Esophagus mucosa (tissue), 1 donor: ENCODE measurements at places on chromosomes 1 and 21. TPM values are rescaled to one million over a fixed set of nuclear protein-coding genes. Genes with fewer than 3 reads are reported as not detected.

- peak; percentile 36 for ATAC-seq
Measured at GRCh38 chr1:3471356-3472087, 17.1 kb downstream of the ARHGEF16 start.

DNA sequence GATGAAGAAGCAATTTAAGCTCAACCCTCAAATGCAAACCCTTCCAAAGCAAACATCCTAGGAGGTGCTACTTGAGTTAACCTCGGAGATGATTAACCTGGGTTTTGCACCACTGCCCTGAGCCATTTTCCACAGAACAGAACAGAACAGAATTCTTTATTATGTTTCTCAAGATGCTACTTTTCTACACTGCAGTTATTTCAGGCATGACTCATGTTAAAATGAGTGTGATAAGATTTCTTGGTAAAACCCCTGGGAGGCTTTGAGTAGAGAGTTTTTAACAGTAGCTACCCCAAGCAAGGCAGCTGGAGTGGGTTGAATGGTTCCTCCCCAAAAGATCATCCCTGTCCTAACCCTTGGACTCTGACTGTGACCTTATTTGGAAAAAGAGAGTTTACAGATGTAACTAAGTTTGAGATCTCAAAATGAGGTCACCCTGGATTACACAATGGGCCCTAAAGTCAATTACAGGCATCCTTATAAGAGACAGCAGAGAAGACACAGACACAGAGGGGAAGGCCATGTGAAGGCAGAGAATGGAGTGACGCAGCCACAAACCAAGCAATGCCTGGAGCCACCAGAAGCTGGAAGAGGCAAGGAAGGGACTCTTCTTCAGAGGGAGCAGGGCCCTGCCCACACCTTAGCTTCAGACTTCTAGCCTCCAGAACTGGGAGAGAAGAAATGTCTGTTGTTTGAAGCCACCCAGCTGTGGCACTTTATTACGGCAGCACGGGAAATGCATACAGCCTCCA, 153.4 kb downstream of the ETS2 start:
- peak; percentile 6 for ATAC-seq

GRCh38 chr1:175459591-175460238, 267.1 kb upstream of the KIAA0040 start:
- ATAC-seq, result no peak

DNA sequence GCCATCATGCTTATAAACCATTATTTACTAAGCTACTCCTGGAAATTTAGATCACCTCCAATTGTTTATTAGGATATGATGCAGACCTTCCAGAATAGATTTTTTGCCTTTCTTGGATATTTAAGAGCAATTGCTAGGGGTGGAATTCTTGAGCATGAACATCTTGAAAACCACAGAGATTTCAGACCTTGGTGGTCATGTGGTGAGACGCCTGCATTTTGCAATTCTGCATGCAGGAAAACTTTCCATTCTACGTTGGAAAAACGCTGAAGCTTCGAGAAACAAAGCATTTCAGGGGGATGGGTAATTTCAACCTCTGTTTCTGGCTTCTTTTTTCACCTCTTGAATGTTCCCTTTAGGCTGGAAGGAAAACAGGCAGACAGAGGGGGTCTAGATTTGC, 596.3 kb downstream of the KIF26B start:
- no peak for ATAC-seq

DNA sequence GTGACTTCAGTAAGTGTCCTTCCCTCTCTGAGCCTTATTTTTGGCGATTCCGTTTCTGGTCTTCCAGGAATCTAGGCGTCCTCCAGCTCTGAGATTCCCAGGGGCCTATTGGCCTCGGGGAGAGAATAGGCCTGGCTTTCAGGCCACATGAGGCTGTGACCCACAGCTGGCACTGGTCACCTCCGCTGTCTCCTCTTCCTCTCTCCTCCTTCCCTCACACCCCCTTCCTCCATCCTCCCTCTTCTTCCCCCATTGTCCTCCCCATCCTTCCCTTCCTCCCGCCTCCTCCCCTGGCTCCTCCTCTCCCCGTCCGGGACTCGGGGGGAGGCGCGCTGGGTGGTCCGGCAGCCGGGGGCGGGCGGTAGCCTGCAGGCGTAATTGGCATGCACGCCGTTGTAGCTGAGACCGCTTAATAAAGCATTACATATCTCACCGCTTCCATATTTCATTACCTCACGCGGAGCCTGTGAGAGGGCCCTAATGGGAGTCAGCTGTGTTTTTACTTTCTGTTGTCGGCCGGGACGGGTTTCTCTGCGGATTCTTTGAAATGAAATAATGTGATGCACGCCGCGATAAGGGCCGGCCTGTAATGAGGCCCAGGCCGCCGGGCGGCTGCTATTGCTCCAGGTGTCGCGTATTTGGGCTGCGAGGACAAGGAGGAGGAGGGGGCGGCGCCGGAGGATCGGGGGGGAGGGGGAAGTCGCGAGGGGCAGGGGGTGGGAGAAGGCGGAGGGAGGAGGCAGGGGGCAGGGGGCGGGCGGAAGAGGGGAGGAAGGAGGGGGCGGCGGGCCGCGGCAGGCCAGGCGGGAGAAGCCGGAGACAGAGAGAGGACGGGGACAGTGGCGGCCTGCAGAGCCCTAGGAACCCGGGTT, 95.3 kb downstream of the FOXD2 start:
- ATAC-seq, result peak; percentile 32

DNA sequence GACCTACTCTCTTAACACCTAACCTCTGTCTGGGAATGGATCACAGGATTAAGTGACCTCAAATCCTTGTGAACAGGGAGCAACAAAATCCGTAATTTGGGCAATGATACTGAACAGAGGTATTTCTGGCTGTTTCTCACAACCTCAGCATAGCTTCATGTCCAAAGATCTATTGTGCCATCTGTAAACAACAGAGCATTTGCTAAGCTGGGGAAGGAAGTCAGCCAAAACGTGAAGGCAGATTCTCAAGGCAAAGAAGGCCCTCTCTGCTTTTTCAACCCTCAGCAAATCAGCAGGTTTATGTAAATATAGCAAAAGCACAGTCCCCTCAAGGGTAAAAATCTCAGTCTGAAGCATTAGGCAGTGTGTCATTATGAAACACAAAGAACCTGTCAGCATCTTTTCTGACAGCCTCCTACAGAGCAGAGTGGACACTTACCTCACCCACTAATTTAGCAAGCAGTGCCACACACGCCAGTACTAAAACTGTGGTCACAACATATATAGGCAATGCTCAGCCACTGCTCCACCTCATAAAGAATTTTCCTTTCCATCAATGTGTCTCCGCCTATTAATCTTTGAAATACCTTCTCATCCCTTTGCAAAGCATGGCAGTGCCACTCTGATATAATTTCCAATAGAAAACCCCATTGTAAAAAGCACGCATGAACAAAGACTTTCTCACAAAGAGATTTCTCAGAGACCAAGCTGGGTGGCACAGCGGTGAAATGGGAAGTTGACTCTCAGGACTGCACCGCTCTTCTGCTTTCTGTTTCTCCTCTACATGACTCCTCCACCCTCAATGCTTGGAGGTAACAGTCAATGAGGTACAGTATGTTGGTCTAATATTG, 188.0 kb downstream of the RERE start:
- peak; percentile 46 for ATAC-seq

The UBXN10 gene
- 0.04 TPM for total RNA-seq

The NTNG1 gene
- total RNA-seq, result 0.48 TPM
